Skeletal muscle tissue (tissue), 5 donors: ENCODE measurements at places on chromosomes 11 and 22. TPM values are rescaled to one million over a fixed set of nuclear protein-coding genes. Genes with fewer than 3 reads are reported as not detected.

FGF3 gene
- not detected for total RNA-seq

EFCAB6 gene
- 1.6 TPM for total RNA-seq

ESAM gene
- 9.4 TPM for total RNA-seq

PRRG4 gene
- under 0.01 TPM for total RNA-seq

OR51L1 gene
- total RNA-seq = not detected

PRR33 gene
- total RNA-seq = 1.0 TPM

BIK gene
- 0.52 TPM for total RNA-seq

OR56A1 gene
- under 0.01 TPM for total RNA-seq

MS4A8 gene
- total RNA-seq = 3.7 TPM

OR52J3 gene
- total RNA-seq = not detected

SEC14L3 gene
- total RNA-seq = not detected

KDM4E gene
- not detected for total RNA-seq
